ENCODE measurements at places on chromosomes 5 and 9. TPM values are rescaled to one million over a fixed set of nuclear protein-coding genes. Genes with fewer than 3 reads are reported as not detected.

Gene GAPT
- not detected for total RNA-seq

Gene ITK
- total RNA-seq, result not detected

Gene SLCO6A1
- not detected for total RNA-seq

Gene FCN1
- total RNA-seq, result not detected

Gene ALAD
- 48.8 TPM for total RNA-seq

Gene TIMD4
- total RNA-seq, result 2.0 TPM

Gene SMIM33
- not detected for total RNA-seq

Gene ARL10
- 2.3 TPM for total RNA-seq

Gene SLC6A19
- 0.29 TPM for total RNA-seq

Gene CAMK2A
- total RNA-seq, result not detected

Gene FOXE1
- total RNA-seq, result not detected

Gene INSL6
- total RNA-seq, result not detected

DNA sequence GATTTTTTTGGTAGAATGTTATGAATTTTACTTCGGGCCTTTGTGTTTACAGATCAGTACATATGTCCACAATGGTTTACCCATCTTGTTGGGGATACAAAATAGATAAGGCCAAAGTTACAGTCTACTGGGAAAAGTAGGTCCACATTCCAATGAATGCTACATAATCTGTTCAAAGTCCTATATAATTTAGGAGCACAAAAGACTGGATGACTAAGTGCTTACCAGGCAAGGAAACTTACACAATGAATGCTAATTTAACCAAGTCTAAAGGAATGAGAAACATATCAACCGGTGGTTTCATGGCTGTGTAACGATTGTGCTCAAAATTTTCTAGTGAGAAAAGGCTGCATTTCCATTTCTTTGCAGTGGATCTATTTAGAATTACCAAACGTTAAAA is 97.4 kb upstream of the TRPM3 start:
- no peak for DNase-seq

GRCh38 chr5:2119573-2119972 is 236.8 kb upstream of the IRX4 start:
- no peak for DNase-seq

DNA sequence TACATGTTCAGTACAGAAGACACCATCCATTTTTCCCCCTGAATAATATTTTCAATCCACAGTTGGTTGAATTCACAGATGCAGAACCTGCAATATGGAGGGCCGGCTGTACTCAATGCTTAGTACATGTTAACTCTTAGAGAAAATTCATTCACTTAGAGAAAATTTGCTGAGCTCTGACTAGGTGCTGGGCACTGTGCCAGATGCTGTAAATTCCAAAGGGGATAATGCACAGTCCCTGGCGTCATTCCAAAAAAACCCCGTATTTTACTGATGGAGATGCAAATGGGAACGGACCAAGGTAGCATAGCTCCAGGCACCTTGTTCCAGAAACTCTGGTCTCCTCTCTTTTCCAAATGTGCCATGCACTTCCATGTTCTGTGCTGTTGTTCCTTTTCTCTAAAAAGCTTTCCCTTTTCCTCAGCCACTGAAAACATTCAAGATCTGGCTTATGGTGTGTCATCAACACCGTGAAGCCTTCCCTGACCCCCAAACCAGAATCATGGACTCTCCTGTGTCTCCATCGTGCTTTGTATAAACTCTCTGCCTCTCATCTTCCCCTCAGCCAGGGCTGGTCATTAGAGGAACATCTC is 55.7 kb upstream of the COL15A1 start:
- no peak for DNase-seq

DNA sequence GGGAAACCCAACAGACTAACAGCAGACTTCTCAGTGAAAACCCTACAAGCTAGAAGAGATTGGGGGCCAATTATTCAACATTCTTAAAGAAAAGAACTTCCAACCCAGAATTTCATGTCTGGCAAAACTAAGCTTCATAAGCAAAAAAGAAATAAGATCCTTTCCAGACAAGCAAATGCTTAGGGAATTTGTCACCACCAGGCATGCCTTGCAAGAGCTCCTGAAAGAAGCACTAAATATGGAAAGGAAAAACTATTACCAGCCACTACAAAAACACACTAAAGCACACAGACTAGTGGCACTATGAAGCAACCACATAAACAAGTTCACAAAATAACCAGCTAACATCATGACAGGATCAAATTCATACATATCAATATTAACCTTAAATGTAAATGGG is 131.1 kb downstream of the OR2K2 start:
- DNase-seq, result no peak

DNA sequence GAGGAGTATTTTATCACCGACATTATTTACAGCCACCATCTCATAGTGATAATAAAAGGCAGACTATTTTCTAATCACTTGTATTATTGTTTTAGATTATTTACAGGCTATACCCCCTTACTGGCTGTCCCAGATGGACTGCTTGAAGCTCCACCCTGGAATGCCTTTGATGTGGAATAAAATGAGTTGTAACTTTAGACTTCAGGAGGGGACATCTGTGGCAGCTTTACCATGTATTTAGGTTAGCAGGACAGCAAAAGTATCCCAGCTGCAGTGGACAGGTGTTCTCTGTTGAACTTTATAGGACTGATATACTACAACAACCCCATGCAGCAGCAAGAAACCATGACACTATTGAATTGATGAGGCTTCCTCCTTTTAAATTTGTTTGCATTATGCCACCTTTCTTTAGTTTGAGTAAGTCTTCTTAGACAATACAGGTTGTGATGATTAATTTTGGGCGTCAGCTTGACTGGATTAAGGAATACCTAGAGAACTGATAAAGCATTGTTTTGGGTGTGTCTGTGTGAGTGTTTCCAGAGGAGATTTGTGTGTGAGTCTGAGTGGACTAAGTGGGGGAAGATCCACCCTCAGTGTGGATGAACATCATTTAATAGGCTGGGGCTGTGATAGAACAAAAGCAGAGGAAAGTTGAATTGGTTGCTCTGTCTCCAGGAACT is 29.2 kb upstream of the C9orf57 start:
- DNase-seq, result no peak

DNA sequence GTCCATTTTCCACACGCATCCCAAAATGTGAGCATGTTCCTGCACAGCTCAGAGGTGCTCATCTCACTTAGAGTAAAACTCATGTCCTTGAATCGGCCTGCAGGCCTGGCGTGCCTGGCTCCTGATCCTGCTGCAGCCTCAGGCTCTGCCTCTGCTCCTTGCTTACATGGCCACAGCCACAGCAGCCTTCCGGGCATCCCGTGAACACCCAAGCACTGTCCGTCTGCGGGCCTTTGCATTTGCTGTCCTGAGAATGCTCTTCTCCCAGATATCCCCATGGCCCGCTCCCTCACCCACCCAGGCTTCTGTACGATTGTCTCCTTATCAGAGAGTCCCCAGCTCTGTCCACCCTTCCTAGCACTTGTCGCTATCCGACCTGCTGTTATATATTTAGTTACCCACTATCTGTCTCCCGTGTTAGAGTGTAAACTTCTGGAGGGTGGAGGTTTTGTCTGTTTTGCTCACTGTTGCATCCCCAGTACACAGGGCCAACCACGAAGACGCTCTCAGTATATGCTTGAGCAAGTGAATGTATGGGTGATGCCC is 21.9 kb downstream of the FGF18 start:
- no peak for DNase-seq

- DNase-seq, result no peak
These were observed 22.8 kb downstream of the HNRNPK start for GRCh38 chr9:83957248-83957513.

GRCh38 chr9:20582150-20582549 is 40.1 kb downstream of the MLLT3 start:
- no peak for DNase-seq

GRCh38 chr5:31192442-31192841 is 1.0 kb upstream of the CDH6 start:
- no peak for DNase-seq

DNA sequence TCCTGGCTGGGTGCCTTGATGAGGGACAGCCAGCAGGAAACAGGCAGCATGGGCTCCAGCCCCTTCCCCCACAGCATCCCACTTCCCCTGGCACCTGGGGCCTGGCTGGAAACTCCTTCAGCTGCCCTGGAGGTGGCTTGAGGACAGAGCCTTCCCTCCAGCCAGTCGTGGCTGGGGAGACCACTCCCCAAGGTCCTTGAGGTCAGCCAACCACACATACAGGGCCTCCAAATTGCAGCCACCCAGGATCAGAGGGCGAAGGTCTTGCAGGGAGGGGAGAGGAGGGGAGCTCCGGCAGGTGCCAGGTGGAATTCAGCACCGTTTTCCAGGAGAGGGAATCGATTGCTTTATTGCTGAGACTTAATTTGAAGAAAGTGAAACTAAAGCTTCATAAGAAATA is 280.4 kb downstream of the PBX3 start:
- DNase-seq, result no peak

- no peak for DNase-seq
These were observed 6.4 kb downstream of the TLX3 start for GRCh38 chr5:171315386-171315891.

- DNase-seq, result peak; percentile 84
These were observed 19.9 kb downstream of the VAV2 start for GRCh38 chr9:133971981-133972941.

GRCh38 chr5:137665678-137666460 is 70.0 kb downstream of the KLHL3 start:
- DNase-seq, result no peak

DNA sequence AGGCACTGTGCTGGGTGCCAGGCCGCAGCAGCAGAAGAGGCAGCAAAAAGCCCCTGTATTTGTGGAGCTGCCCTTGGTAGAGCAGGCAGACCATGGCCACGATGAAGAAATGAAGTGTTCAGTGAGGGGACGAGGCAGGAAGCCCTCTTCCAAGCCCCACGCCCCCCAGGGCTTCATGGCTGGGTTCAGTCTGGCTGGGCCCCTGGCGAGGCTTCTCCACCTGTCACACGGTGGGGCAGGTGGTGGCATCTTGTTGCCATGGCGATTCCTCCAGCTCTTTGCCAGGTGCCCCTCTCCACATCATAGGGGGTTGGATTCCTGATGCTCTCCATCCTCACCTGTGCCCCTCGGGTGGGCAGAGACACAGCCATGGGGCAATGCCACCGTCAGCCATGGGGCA is 21.5 kb downstream of the ADGRD2 start:
- DNase-seq, result no peak

- DNase-seq, result no peak
These were observed 141.4 kb upstream of the RGS7BP start for GRCh38 chr5:64364426-64364825.

- DNase-seq, result no peak
These were observed 14.7 kb upstream of the NDUFS4 start for GRCh38 chr5:53545744-53546143.

DNA sequence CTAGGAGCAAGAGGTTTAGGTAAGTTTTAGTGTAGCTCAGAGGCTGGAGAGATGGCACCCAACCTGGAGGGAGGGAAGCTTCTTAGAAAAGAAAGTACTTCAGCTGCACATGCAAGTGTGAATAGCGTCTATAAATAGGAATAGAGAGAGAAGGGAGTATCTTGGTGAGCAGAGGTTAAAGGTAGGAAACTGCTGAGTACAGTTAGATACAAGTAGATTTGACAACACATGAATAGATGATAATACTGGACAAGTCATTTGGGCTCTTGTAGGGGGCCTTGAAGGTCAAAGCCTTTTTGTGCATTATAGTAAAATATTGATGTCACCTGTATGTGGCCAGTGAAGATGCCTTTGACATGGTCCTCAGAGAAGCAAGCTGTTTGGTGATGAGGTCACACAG is 34.2 kb downstream of the ANP32B start:
- DNase-seq, result no peak

DNA sequence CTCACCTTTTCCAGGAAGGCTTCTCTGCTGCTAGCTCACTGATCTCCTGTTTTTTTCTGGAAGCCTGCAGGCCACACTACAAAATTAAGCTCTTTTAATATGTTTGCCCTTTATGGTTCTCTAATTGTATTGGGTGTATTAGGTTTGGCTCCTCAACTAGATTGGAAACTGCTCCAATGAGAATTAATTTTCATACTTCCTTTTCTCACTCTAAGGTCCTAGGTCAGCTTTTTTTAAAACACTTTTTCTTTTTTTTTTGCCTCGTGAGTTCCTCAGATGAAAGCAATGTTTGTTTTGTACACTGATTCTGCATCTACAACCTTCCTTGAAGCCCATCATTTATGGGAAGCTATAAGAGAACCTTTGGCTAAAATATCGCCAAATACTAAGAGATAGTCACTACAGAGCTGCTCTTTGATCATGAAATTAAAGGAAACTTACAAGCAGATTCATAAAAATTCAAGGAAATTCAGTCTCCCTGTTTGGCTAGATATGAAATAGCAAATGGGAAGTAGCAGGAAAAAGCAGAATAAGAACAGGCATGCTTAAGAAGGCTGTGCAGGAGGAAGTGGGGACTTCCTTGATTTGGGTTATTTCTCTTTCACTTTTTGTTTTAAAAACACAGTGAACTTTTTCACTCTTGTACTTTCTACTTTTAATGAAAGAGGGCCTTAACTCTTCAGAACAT is 55.2 kb upstream of the FYB1 start:
- DNase-seq, result no peak

DNA sequence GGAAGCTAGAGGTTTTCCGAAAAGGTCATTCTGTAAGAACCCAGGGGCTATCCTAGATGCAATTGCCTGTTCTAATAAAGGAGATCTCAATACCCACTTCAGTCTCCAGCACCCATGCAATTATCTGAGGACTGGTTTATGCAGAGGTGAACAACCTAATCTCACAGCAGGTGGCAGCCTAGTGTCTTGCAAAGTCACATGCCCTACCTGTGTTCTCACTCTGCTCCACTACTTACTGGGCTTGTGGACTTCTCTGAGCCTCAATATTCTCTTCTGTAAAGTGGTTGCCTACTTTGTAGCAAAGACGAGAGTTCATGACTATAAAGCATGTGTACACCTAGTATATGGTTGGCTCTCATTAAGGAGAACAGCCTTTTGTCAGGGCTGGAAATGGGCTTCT is 21.0 kb upstream of the ALDH1B1 start:
- peak; percentile 73 for DNase-seq

GRCh38 chr5:151679421-151680155 is 7.1 kb downstream of the SPARC start:
- no peak for DNase-seq

- DNase-seq, result peak; percentile 60
These were observed 284.8 kb downstream of the DENND1A start for GRCh38 chr9:123645126-123645525.

DNA sequence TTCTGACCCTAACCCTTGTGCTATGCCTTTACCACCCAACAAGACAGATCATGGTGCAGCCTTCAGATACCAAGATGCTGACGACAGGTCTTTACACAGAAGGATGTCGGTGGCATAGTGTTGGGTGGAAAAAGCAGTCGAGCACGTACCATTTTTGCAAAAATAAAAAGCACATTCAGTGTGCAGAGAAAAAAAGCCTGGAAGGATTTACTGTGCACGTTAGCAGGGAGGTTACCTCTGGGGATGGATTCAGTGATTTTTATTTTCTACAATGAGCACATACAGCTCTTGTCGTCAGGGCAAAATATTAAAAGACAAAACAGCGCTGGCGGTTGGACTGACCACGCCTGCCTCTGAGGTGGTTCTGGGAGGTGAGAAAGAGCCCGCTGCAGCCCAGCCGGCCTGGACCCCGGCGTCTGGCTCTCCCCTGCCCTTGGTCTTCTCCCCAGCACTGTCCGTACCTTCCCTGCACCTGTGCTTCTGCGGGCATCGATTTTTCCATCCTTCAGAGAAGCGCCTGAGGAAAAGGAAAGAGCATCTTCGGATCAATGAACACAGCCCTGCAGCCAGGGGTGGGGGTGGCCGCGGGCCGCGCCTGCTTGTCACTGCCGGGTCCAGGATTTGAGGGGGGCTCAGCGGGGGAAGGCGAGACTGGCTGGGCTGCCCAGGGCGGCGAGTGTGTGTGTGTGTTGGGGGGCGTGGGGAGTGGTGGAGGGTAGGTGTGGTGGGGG is 200.0 kb upstream of the IER5L start:
- DNase-seq, result no peak

Data from Caco-2 (cell line).